ENCODE measurements at places on chromosomes 5 and 9. TPM values are rescaled to one million over a fixed set of nuclear protein-coding genes. Genes with fewer than 3 reads are reported as not detected.

- no peak overlapping the region for H3K27ac ChIP-seq
- H3K4me1 ChIP-seq = no peaks in the 10 kb centered on the region
- H3K27me3 ChIP-seq = no peaks in the 10 kb centered on the region
- no peak for DNase-seq
- no peak overlapping the region for H3K4me3 ChIP-seq
Measured at GRCh38 chr5:31416547-31416946, 115.3 kb downstream of the DROSHA start.

- no peaks in the 10 kb centered on the region for H3K27me3 ChIP-seq
- H3K36me3 ChIP-seq = no peaks in the 10 kb centered on the region
- no peak overlapping the region for H3K4me3 ChIP-seq
- H3K27ac ChIP-seq = no peak overlapping the region
- no peaks in the 10 kb centered on the region for H3K4me1 ChIP-seq
- DNase-seq = no peak
Measured at GRCh38 chr5:116658141-116658540, 83.5 kb upstream of the SEMA6A start.

DNA sequence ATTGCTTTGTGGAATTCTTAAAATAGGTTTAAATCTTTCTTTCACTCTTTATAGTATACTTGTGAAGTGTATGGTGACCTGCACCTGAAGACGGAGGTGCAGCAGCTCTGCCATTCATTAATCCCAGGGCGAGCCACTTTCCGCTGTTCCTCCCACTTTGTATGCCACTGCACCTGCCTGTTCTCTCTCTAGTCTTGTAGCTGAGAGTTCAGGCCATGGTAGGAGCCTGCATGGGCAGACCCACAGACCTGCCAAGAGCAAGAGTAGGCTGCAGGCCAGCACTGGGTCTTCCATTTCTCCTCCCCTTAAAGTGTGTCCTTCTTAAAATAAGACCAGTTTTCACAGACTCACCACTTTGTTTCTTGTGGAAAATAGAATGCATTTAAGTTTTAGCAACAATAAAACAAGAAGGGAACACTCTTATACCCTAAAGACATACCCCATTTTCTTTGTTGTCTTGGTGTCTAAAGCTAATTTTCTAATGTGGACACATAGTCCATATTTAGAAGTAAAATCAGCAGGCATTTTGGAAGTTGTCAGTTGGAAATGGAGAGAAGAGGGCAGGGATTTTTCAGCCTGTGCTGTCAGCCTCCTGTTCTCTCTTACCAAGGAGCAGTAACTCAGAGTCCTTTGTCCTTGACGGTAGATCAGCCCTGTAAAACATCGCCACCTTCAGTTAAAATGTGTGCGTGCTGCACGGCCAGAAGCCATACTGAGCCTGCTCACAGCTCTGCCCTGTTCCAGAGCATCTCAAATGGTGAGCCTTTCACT, 103.2 kb downstream of the SNCAIP start:
- H3K27ac ChIP-seq = no peak overlapping the region
- no peaks in the 10 kb centered on the region for H3K27me3 ChIP-seq
- H3K4me1 ChIP-seq = no peaks in the 10 kb centered on the region
- DNase-seq = peak; percentile 76

Gene LHX6
- total RNA-seq = not detected

Gene CDK9
- total RNA-seq = 30.7 TPM

Measured in Karpas-422 (cell line).